COR-L47 (cell line): ENCODE measurements at places on chromosomes 4 and X.
A peak's percentile ranks its signal among the peaks of the same experiment; 100 is the strongest.

GRCh38 chrX:47272013-47272408, 39.2 kb downstream of the USP11 start:
- DNase-seq: no peak

- no peak for DNase-seq
These were observed 279.0 kb downstream of the ARAP2 start for GRCh38 chr4:35965300-35965699.

- DNase-seq: no peak
These were observed 3.0 kb upstream of the MAB21L2 start for GRCh38 chr4:150578745-150579501.

DNA sequence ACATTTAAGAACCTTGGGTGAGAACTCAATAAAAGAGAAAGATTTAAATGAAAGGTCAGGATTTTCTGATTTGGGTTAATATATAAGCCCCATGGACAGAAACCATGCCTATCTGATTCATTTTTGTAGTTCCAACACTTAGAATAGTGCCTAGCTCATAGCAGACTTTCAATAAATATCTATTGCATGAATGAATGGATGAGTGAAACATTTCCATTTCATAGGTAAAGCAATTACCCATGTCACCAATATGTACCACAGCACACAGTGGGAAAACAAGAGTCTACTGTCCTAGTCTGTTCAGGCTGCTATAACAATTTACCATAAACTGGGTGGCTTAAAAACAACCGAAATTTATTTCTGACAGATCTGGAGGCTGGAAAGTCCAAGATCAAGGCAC, 63.9 kb upstream of the PTPN13 start:
- DNase-seq: no peak

GRCh38 chr4:108255203-108255747, 86.5 kb upstream of the LEF1 start:
- no peak for DNase-seq

GRCh38 chr4:78581618-78582017, 30.0 kb downstream of the ANXA3 start:
- DNase-seq: no peak

DNA sequence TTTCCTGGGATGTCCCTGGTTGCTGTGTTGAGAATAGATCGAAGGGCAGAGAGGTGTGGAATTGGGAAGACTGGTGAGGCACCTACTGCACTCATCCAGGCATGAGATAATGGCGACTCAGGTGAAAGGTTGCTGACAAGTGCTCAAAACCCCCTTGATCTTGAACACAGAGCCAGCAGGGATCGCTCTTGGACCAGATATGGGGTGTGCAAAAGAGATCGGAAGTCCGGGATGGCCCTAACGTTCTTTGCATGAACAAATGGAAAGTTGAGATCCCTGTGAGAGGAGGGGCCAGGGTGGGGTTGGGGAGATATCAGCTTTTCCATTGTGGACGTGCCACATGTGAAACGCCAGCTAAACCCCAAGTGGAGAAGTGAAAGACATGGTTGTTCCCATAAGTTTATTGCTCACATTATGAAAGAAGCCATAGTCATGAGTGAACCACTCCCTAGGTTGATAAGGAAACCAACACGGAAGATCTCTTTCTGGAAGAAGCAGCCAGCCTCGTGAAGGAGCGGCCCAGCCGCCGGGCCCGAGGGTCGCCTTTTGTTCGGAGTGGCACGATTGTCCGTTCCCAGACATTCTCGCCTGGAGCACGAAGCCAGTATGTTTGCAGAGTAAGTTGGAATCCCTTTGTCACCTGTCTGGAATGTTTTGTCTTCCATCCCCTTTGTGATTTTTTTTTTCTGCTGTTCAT, 22.6 kb upstream of the CLCN4 start:
- no peak for DNase-seq

DNA sequence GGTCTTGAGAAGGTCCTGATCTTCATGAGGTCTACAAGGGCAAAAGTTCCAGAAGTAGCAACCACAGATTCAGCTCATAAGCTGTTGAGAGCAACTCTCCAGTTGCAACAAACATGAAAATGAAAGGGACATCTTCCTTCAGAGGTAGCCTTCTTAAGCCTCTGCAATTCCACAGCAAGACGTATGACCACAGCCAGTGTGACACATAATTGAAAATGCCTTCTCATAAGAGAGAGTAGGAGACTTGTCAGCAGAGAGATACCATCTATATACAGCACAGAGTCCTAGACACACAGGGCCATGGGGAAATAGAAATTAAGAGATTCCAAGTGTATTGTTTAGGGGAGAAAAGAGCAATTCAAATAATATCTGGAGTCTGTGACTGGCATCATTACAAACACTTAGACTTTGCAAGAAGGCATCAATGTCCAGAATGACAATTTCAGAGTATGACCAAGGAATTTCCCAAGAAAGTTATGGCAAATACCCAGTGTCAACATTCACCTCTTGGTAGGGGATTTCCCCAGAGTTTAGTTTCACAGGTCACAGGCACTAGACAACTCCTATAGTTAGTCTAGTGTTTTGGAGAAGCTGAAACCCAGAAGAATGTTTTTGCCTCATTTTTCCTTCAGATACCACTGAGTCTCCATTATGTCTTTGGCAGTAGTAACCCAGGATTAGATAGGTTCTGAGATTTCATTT, 340.3 kb downstream of the ZNF674 start:
- no peak for DNase-seq

- no peak for DNase-seq
These were observed 10.4 kb downstream of the RBM3 start for GRCh38 chrX:48584698-48585097.

DNA sequence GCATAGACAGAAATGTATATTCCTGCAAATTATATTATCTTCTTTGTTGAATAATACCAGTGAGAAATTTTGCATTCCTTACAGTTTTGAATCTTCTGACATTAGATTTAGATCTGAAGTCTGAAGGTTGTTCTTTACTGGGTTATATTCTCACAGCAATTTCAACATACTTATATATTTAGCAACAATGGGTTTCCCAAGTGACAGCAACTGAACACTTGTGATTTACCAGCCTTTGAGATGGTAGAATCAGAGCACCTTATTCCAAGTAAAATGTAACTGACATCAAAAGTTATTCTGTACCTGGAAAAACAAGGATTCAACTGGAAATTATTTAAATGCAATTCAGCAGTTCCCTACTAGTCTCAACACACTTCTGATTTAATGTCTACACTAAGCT, 66.0 kb downstream of the RELL1 start:
- DNase-seq: no peak

DNA sequence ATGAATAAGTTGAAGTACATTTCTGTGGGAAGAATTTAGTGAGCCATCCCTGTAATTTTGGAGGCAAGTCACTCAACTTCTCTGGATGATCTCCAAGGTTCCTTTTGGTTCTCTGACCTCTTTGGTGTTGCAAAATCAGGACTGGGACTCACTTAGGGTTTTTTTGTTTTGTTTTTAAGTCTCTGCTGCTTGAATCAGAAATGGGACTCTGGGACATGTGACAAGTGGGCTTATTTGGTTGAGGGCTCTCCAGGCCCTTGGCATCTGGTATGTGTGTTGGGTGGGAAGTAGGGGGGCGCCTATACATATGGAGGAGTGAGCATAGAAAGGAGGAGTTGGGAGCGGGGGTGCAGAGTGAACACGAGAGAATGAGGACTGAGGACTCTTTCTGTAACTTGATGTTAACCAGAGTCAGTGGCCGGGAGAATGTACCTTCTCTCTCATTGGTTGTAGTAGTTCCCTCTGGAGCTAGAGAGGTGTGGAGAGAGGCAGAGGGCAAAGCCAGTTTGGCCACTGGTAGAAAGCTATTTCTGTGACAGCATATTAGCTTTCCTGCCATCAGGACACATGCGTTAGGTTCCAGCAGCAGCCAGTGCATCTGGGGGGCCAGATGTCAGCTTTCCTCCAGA, 1.9 kb downstream of the ARHGAP10 start:
- no peak for DNase-seq

DNA sequence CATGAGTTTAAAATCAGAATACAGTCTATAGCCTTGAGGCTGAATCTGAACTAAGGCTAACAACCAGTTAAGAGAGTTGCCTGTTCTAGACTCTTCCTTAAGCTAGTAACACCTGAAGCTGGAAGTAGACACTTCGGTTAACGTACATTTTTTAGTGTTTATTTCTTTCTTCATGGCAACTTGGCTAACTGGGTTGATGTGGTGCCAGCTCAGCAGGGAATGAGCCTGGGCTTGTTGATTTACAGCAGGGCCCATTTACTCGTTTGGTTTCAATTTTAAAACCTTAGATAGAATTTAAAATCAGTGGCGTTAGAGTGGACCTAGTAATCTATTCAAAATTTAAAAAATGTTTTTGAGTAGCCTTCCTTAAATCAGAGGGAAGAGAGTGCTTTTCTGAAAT, 137.6 kb upstream of the ESX1 start:
- DNase-seq: no peak

GRCh38 chr4:98802770-98803198, 126.1 kb downstream of the EIF4E start:
- peak; percentile 79 for DNase-seq

- DNase-seq: no peak
These were observed 3.8 kb downstream of the HPGDS start for GRCh38 chr4:94338681-94339351.
